ENCODE measurements at places on chromosomes 12 and 14.
A peak's percentile ranks its signal among the peaks of the same experiment; 100 is the strongest.

- DNase-seq = no peak
Observed at GRCh38 chr12:53860426-53861345, 77.9 kb upstream of the HOXC13 start.

DNA sequence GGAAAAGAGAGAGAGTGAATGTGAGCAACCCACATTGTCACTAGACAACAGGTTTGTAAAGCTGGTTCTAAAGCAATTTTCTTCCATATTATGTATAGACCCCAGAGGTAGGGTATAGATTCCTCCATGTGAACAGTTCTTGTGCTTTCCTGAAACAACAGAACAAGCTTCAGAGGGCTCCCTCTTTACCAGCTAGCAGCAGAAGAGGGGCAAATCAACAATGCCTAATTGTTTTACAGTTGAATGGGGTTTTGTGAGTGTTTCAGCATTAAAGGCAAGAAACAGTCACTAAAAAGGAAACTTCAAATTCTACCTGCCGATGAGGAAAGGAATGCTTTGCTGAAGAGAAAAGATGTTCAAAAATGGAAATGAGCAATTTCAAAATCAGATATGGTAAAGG lies 341.2 kb upstream of the KITLG start:
- DNase-seq = no peak

GRCh38 chr12:98058838-98059237 lies 456.6 kb upstream of the TMPO start:
- no peak for DNase-seq

GRCh38 chr14:95361373-95362137 lies 41.8 kb upstream of the CLMN start:
- DNase-seq = peak; percentile 67

- no peak for DNase-seq
Observed at GRCh38 chr12:69099201-69099837, 140.1 kb upstream of the CPSF6 start.

GRCh38 chr12:96041181-96041580 lies 5.8 kb upstream of the LTA4H start:
- no peak for DNase-seq

GRCh38 chr12:84058136-84058535 lies 854.5 kb downstream of the SLC6A15 start:
- no peak for DNase-seq

DNA sequence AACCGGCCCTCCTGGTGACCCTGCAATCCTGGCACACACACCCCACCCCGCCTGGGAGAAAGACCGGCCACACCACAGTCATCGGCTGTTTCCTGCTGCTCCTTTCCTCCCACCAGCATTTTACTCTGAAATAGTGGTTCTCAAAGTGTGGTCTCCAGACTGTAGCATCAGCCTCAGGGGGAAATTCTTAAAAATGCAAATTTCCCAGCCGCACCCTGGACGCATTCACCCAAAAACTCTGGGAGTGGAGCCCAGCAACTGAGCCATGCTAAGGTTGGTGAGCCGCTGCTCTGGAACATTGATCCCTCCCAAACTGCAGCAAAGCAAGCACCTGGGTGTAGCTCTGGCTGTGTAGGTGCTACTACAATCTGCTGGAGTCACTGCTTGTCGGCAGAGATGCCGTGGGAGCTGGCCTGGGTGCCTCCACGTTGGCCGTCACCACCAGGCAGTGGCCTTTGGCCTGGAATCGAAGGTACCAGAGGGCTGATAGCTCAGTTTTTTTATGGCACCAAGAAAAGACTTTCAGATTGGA lies 38.4 kb upstream of the BCL2L14 start:
- no peak for DNase-seq

DNA sequence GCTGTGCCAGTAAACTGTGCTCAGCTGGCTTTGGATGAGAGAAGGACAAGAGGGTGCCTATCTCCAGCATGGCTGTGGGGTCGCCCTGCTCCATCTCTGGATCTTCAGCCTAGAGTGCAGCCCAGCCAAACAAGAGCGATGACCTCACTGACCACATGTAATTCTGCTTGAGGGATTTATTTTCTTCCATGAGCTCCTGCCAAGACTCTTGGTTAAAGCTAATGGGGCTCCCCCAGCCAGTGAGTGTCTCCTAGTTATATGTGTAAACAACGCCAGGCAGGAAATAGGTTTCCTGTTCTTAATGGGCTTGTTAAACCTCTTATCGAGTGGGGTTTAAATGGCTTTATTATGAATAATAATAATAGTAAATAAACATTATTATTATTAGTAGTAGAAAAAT lies 397.2 kb downstream of the NRXN3 start:
- DNase-seq = no peak

DNA sequence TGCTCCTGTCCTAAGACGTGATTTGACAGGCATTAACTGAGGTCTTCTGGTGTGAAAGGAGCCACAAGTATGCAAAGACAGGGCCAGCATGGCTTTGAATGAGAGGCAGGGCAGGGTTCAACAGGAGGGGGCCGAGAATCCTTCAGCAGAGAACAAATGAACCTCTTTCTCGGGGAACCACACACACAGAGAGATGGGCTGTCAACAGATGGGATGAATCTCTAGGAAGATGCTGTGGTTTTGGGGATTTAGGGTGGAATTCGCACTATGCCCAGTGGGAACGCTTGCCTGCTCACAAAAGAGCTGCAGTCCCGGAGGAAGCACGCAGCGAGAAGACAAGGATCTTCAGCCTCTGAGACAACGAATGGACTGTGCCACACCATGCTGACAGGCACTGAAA lies 513.4 kb downstream of the GLT1D1 start:
- DNase-seq = no peak

DNA sequence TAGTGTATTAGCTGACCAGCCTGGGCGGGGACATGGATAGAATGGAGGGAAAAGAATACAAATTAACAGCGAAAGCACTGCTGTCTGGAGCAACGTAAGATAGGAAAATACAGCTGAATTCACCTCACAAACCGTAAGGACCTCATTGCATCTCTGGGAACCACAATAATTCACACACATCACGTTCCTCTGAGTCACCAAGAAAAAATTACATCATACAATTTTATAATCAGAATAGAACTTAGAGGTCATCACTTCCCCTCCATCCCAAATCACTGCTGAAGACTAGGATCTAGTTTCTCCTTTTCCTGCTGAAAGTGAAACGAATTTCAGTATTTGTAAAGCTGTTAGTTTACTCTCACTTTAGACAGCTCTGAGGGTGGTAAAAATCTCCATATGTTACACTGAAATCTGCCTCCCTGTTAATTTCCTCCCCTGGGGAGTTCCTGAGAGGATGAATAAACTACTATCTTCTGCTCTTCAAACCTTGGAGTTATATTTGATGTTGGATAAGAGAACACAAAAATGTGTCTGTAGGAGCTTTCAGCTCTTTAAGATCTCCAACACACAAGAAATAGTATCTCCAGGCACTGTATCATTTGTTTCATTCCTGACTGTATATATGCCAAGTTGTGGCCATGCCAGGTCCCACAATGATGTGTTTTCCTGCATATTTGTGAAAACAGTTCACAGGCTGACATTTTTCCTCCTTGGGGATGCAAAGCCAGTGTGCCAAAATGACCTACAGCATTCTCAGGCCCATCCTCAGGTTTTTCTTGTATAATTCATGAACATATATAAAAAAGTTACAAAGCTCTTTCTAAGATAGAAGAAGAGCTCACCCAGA lies 63.8 kb upstream of the SSTR1 start:
- no peak for DNase-seq

- DNase-seq = no peak
Observed at GRCh38 chr12:49036029-49036428, 17.5 kb upstream of the PRKAG1 start.

GRCh38 chr12:105978686-105979085 lies 160.1 kb downstream of the NUAK1 start:
- DNase-seq = no peak

Data from stimulated activated CD8-positive, alpha-beta memory T cell treated with anti-CD3 and anti-CD28 coated beads, Interleukin-4, amount 100 ng/mL, for 48 hours (primary cell).